ENCODE measurements at places on chromosomes 7 and 10.

- no peak for DNase-seq
These were observed 69.8 kb downstream of the CTTNBP2 start for GRCh38 chr7:117803476-117803875.

- no peak for DNase-seq
These were observed 162.0 kb downstream of the FGFR2 start for GRCh38 chr10:121436281-121436629.

GRCh38 chr7:142838461-142839213, 16.2 kb upstream of the EPHB6 start:
- DNase-seq = no peak

DNA sequence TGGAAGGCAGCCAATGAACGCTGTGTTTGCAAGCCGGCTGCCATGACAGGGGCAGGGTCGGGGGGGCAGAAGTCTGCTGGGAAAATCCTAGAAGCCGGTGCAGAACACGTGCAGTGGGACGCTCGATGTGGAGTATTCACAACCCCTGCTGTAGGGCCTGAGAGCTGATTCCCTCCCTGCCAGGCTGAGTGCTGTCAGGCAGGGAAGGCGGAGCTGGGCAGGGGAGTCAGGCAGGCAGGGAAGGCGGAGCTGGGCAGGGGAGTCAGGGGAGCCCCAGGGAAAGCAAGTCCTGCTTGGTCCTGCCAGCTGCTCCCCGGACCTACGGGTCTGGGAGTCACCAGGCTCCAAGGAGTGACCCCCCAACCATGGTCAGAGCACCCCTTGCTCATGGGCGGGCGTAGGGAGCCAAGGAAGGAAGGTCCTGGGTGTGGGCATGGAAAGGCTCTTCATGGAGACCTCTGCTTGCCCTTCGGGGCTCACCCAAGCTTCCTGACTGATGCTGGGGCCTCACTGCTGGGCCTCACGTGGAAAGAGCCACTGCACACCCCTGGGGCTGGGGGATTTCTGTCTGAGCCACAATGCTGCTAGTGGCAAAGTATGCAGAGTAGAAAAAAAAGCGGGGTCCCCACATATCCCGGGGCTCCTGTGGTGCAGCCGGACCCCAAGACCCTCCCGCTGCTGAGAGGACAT, 4.2 kb downstream of the CNPY1 start:
- no peak for DNase-seq

- no peak for DNase-seq
These were observed 52.4 kb downstream of the ELAPOR2 start for GRCh38 chr7:87007038-87007437.

DNA sequence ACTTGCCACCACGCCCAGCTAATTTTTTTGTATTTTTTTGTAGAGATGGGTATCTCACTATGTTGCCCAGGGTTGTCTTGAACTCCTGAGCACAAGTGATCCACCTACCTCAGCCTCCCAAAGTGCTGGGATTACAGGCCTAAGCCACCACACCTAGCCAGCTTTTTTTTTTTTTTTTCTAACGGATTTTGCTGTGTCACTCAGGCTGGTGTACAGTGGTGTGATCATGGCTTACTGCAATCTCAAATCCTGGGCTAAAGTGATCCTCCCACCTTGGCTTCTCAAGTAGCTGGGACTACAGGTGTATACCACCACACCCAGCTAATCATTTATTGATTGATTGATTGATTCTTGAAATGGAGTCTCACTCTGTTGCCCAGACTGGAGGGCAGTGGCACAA, 106.0 kb upstream of the TRIM24 start:
- no peak for DNase-seq

DNA sequence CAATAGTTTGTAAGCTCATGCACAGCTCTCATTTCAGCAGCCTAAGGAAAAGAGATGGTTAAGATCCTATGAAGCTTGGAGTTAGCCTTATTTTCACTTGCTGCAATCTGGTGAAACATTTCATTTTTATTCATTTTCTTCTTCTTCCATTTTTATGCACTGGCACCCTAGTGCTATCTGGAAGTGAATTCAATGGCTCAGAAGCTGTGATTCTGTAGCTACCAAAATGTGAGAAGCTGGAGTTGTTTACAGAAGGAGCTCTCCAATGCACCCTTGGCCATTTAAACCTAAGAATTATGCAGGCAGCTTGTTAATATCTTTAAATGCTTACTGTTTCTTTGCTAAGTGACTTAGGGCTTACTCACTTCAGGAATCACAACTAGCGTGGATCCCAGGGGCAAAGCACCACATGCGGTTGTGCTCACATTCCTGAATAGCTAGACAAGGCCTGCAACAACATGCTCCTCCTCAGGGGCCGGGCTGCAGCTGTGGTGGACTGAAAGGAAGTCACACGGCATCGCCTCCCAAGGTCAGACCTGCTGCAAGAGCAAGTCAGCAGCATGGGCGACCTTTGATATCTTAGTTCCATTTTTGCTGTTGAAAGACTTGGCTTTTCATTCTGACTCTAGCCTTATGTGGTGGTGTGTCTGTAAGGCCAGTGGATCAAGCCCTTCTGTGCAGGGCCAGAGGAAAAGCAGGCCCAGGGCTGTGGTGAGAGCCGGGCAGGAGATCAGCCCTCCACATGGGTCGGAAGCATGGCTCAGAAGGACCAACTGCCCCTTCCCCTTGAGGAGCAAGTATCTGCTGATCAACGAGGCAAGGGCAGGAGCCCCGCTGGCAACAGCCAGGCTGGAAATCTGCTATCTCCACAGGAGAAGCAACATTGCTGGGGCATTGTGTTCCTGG, 91.9 kb upstream of the MBL2 start:
- no peak for DNase-seq

GRCh38 chr10:88065383-88066049, 202.1 kb downstream of the PTEN start:
- no peak for DNase-seq

DNA sequence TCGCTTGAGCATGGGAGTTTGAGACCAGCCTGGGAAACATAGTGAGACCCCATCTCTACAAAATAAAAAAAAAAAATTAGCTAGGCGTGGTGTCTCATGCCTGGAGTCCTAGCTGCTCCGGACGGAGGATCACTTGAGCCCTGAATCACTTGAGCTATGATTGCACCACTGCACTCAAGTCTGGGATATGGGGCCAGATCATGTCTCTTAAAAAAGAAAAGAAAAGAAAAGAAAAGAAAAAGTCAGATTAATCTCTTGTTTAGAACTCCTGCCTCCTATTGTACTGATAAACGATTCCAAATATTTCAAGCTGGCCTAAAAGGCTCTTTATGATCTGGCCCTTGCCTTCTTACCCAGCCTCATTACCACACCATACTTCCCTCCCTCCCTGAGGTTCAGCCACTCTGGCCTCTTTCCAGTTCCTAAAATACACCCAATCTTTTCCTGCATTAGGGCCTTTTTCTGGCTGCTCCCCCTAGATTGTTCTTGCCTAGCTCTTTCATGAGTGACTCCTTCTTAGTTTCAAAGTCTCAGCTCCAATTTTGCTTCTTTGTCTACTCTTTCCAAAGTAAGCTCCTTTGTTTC, 41.7 kb downstream of the VCL start:
- no peak for DNase-seq

GRCh38 chr10:48807791-48808470, 123.3 kb downstream of the WDFY4 start:
- DNase-seq = no peak

GRCh38 chr10:116848032-116848943, 1.0 kb upstream of the ENO4 start:
- no peak for DNase-seq

GRCh38 chr7:158157460-158157859, 430.2 kb downstream of the PTPRN2 start:
- DNase-seq = no peak

All from CD8-positive, alpha-beta memory T cell (primary cell).